Lower leg skin (tissue), 4 donors: ENCODE measurements at places on chromosomes 16 and 17.

DNA sequence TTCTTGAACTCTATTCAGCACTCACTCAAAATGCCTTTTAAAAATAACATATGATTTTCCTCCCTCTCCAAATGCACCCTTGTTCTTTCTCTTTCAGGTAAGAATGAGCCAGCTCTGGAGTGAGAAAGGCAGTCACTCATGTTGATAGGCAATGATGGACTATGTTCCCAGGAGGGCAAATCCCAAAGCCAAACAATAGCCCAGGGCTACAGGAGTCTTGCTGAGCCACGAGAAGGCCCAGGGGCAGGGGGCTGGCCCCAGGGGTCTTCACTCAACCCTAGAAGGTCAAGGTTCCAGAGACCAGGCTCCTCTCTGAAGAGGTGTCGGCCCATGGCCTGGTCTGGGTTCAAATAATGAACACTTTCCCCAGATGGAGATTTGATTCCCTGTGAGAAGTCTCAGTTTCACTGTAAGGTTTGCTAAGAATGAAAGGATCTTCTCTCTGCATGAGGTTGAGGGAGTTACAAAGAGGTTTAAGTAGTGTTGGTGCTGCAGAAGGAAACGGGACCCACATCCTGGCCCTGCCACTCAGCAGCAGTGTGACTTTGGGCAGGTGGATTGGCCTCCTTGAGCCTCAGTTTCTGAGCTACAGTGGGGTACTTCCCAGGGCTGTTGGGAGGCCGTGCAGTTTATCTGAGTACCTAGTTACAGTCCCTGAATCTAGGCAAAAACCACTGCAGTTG, 49.0 kb downstream of the RTN4RL1 start:
- DNase-seq = no peak

GRCh38 chr16:3282103-3282729, 1.1 kb upstream of the ZNF263 start:
- DNase-seq = no peak

GRCh38 chr17:41126412-41126811, 2.4 kb upstream of the KRTAP4-12 start:
- DNase-seq = no peak

GRCh38 chr17:54876656-54877195, 23.9 kb upstream of the TOM1L1 start:
- no peak for DNase-seq

- no peak for DNase-seq
These were observed 12.9 kb upstream of the BBS2 start for GRCh38 chr16:56532714-56533113.

- no peak for DNase-seq
These were observed 3.6 kb downstream of the COG1 start for GRCh38 chr17:73196500-73196899.

GRCh38 chr16:54173490-54173889, 113.1 kb downstream of the IRX3 start:
- DNase-seq = no peak

DNA sequence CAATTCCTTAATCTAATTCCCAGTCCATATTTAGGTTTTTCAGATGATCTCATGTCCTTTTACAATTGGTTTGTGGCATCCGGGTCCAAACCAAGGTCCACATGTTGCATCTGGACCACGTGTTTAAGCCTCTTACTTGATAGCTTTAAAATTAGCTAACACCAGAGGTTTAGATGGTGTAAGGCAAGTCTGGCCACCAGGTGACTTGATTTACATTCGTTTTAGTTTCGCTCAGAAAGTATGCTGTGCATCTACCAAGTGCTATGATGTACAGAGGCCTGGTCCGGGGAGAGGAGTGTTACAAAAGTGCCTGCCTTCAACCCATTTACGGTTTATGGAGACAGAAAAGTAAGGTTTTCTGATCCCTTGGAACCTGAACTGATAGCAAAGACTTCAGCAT, 878 bp upstream of the DNAJA2 start:
- DNase-seq = no peak

GRCh38 chr17:78278139-78278741, 46.8 kb downstream of the TMEM235 start:
- DNase-seq = no peak

DNA sequence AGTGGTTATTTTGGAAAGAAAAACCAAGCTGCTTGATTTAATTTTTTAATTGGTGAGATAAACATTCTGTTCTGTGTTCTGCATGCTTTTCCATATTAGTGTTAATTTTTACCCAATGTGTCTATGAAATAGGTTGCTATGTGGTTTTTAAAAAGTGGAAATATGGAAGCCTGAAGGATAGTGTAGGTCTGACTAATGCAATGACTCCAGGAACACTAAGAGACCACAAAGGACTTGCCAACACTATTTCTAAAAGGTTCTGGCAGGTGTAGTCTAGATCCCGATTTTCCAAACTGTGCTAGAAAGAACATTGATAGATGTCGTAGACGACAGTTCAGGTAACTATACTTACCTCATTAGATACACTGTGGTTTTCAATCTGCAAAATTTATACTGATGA, 877.4 kb upstream of the GOT2 start:
- DNase-seq = no peak

DNA sequence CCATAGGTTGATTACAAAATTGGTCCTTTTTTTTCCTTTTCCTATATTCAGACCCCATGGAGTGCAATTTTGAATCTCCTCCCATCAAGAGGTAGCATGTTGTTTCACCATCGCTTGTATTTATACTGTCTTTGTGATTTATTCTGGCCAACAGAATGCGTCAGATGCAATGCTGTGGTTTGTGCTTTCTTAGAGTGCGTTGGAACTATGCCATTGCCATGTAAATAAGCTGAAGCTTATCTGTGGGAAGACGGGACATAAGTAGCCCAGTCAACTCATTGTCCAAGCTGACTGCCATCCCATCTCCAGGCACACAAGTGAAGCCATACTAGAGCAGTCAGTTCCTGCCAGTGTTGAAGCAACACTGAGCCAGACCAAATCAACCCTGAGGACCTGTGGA, 1339.3 kb upstream of the GOT2 start:
- DNase-seq = no peak

- no peak for DNase-seq
These were observed 28.8 kb downstream of the GINS3 start for GRCh38 chr16:58421059-58421458.

- DNase-seq = no peak
These were observed 13.7 kb downstream of the SHCBP1 start for GRCh38 chr16:46607529-46607928.

GRCh38 chr16:50917950-50918703, 176.2 kb downstream of the CYLD start:
- DNase-seq = no peak

DNA sequence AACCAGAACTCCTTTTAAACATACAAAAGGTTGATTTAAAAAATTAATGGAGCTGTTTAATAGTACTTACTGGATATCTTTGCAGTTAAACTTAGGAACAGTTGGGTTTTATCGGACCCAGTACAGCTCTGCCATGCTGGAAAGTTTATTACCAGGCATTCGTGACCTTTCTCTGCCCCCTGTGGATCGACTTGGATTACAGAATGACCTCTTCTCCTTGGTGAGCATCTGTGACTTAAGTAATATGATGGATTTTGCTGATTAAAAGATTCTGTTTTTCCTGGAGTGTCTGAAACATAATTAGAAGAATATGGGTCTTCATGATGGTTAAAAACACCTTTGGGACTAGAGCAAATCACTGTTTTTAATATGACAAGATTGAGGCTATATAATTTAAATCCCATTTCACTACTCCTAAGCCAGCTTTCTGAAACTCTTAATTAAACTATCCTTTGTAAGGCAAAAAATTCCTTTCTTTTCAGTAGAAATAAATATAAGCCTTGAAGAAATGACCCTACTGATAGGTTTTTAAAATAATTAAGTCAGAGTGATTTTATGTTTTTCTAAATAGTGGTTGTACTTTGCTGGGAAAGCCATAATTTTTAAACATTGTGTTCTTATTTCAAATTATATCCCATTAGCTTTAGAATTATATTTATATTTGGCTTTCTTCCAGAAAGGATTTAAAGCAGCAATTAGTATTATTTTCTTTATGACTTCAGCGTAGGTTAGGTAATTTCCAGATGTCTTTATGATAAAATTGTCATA, 45.7 kb upstream of the KPNB1 start:
- DNase-seq = no peak

- DNase-seq = no peak
These were observed 2.4 kb upstream of the USP36 start for GRCh38 chr17:78842881-78843565.

DNA sequence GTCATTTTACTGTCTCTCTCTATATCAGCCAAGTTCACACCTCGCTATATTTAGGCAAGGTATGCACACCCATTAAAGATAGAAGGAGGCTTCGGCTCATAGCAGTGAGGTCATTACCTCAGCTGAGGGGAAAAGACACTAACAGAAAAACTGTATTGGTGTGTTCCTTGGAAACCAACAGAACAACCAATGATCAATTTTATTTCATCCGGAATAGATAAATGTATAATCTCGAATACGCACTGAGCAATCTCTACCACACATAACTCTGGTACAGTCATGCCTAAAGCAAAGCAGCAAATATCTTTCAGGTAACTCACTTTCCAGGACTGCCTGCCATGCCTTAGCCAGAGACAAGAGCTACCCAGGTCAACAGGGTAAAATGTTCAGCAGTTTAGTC, 109.9 kb upstream of the CORO6 start:
- no peak for DNase-seq

DNA sequence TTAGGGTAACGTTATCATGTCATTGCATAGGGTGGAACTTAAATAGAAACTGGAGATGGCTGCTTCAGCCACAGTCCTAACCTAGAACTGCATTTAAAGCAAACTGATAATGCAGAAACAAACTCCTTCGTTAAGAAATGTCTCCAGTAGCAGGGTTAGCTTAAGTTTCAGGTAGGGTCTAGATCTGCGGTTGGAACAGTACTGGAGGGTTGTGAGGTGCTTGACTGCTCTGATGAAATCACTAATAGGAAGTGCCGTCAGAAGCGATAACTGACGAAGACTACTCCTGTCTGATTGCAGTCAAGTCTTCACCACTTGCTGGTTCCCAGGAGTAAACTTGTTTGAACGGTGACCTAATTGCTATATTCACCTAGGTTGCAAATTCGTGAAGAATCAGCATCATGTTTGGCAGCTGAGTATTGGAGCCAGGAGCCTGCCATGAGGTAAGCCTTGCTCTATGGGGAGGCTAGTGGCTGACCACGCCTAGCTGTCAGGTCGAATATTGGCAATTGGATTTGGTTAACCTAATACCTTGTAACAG, 24.5 kb downstream of the TRPV2 start:
- DNase-seq = no peak

GRCh38 chr16:11163761-11164261, 92.2 kb downstream of the SOCS1 start:
- DNase-seq = no peak

- no peak for DNase-seq
These were observed 794 bp downstream of the PDE6G start for GRCh38 chr17:81655378-81656117.

- no peak for DNase-seq
These were observed 22.7 kb upstream of the ZC3H7A start for GRCh38 chr16:11819798-11820197.

DNA sequence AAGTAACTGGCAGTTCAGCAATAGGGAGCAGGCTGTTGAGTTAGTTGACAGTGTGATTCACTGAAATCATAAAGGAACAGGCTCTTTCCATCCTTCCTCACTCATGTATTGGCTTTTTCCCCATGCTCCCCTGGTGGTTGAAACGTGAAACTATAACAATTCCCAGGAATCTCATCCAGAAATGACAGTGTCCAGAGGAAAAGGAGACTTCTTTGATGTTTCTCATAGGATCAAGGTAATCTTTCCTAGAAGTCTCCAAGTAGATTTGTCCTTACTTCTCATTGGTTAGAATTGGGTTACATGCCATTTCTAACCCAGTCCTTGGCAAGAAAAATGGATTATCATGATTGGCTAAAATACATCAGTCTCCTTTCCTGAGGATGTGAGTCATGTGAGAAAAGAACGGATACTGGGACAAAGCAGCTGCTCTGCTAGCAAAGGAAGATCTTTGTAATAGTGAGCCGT, 14.4 kb downstream of the TTC19 start:
- DNase-seq = no peak

GRCh38 chr17:82599674-82600661, 48.3 kb downstream of the WDR45B start:
- DNase-seq = no peak

- peak; percentile 94 for DNase-seq
These were observed 8.3 kb downstream of the SOCS3 start for GRCh38 chr17:78351449-78352006.

GRCh38 chr17:64240741-64241347, 22.2 kb downstream of the TEX2 start:
- DNase-seq = peak; percentile 56

DNA sequence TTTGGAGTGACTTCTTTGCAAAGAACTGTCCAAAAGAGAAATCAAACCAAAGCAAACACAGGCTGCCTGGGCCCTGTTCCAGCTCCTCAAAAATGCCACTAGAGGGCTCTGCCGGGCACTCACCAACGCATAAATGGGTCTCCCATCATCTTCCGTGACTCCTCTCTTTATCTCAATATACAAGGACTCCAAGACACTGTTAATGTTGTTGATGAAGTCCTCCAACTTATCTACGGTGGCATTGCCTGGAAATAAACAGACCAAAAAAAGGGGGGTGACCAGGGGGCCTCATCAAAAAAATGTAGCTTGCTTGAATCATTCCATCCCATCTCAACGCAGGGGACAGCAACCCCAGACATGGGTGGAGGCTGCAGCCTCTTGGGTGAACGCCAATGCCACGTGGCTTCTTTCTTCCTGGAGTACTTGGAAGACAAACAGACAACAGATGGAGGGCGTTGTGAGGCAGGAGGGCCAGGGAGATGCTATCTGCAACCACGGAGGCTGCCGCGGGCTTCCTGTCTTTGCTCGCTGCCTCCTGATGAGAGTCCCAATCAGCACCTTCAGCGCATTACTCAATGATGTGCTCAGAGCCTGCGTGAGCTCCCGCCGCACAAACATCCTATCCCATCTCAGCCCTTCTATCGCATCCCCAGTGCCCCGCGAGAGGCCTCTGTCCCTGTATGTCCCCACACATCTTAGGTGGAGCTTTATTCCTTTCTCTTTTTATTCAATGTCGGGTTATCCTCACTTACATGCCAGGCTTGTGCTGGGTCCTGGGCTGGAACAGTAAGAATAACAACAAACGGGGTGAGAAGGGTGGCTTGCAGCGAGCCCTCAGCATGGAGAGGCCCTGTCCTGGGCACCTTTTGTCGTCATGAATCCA, 32.0 kb downstream of the KDM8 start:
- peak; percentile 99 for DNase-seq

GRCh38 chr17:66713533-66714042, 121.3 kb upstream of the CACNG5 start:
- peak; percentile 54 for DNase-seq

DNA sequence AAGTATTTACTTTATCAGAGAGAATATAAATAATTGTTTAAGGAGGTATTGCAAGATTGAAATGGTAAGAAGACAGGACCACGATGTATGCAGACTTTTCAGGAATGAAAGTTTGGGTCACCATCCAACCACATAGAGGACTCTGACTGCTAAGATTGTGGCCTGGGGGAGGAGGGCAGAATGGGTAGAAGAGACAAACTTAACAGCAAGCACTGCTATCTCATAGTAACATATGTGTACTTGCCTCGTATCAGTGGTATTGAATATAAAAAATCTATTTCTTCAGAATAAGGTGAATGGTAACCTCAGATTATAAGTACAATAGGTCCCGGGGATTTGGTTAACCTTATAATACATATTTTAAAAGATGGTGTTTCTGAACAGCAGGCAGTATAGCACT, 5.8 kb downstream of the KRT10 start:
- no peak for DNase-seq
